H4 (cell line): ENCODE measurements at places on chromosomes 12 and 14.

DNA sequence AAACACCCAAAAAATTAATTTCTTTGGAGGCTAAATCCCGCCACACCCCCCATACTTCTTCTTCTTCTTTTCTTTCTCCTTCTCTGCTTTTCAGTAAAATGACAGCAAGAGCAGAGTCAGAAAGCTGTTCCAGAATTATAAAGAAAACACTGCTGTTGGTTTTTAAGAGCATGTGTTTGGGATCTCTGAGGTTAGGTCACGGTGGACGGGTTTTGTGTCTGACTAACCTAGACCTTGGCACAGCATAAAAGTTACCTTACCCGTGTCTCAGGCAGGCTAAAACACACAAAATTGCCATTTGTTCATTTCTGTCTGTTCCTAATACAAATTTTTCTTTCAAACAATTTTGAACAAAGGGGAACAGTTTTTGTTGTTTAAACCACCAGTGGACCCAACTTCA, 540.8 kb downstream of the NRXN3 start:
- DNase-seq = no peak

GRCh38 chr14:99055816-99056215, 216.2 kb downstream of the BCL11B start:
- DNase-seq = no peak

- DNase-seq = no peak
These were observed 138.3 kb downstream of the PLXNC1 start for GRCh38 chr12:94286583-94287244.

GRCh38 chr12:85559536-85559935, 276.7 kb downstream of the RASSF9 start:
- DNase-seq = no peak

GRCh38 chr12:28242496-28243309, 52.4 kb downstream of the CCDC91 start:
- DNase-seq = no peak

DNA sequence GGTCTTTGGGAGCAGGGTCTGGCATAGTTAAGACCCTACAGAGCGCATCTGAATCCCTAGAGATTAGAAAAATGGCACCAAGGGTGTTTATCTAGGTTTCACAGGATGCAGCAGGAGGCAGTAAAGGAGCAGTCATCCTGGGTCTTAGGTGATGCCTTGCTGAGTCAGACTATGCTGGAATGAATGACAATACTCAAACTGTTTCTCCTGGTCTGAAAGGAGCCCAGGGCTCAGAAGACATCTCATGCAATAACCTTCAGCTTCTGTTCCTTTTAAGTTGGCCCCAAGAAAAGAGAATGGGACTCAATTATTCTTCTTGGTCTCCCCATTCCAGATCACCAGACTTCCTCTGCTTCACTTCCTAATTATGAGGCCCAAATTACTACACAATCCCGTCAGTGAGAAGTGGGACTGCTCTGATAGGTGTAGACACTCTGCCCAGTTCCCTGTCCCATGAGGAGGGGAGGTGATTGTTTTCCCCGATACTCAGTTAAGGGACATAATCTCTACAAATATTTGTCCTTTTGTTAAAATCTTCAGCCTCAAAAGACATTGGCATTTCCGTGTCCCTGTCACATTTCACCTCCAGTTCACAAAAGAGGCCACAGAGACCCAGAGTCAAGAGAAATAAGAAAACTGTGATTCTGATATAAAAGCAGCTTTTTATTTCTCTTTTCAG, 14.8 kb upstream of the APOF start:
- no peak for DNase-seq

- no peak for DNase-seq
These were observed 132.6 kb downstream of the NTS start for GRCh38 chr12:86006727-86007126.

GRCh38 chr12:7872566-7873319, at the start of gene SLC2A14:
TSS of gene SLC2A14 (minus strand) at chr12:7872915. CDS start at chr12:7869880, 3,035 bp downstream.
- DNase-seq = no peak

GRCh38 chr12:25713264-25713663, 160.2 kb upstream of the LMNTD1 start:
- DNase-seq = no peak

DNA sequence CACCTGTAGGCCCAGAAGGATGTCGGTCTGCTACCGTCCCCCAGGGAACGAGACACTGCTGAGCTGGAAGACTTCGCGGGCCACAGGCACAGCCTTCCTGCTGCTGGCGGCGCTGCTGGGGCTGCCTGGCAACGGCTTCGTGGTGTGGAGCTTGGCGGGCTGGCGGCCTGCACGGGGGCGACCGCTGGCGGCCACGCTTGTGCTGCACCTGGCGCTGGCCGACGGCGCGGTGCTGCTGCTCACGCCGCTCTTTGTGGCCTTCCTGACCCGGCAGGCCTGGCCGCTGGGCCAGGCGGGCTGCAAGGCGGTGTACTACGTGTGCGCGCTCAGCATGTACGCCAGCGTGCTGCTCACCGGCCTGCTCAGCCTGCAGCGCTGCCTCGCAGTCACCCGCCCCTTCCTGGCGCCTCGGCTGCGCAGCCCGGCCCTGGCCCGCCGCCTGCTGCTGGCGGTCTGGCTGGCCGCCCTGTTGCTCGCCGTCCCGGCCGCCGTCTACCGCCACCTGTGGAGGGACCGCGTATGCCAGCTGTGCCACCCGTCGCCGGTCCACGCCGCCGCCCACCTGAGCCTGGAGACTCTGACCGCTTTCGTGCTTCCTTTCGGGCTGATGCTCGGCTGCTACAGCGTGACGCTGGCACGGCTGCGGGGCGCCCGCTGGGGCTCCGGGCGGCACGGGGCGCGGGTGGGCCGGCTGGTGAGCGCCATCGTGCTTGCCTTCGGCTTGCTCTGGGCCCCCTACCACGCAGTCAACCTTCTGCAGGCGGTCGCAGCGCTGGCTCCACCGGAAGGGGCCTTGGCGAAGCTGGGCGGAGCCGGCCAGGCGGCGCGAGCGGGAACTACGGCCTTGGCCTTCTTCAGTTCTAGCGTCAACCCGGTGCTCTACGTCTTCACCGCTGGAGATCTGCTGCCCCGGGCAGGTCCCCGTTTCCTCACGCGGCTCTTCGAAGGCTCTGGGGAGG, at the start of gene LTB4R:
Gene LTB4R, plus strand, starts transcription at position 857 of the 959 bp plus-strand sequence. CDS start 4,150 bp downstream, outside the sequence.
- DNase-seq = no peak

GRCh38 chr12:12909995-12910420, 18.6 kb downstream of the GPRC5A start:
- DNase-seq = no peak

GRCh38 chr12:112615196-112615595, 176.4 kb upstream of the RPH3A start:
- no peak for DNase-seq

GRCh38 chr14:74732387-74732786, 19.4 kb downstream of the FCF1 start:
- no peak for DNase-seq

DNA sequence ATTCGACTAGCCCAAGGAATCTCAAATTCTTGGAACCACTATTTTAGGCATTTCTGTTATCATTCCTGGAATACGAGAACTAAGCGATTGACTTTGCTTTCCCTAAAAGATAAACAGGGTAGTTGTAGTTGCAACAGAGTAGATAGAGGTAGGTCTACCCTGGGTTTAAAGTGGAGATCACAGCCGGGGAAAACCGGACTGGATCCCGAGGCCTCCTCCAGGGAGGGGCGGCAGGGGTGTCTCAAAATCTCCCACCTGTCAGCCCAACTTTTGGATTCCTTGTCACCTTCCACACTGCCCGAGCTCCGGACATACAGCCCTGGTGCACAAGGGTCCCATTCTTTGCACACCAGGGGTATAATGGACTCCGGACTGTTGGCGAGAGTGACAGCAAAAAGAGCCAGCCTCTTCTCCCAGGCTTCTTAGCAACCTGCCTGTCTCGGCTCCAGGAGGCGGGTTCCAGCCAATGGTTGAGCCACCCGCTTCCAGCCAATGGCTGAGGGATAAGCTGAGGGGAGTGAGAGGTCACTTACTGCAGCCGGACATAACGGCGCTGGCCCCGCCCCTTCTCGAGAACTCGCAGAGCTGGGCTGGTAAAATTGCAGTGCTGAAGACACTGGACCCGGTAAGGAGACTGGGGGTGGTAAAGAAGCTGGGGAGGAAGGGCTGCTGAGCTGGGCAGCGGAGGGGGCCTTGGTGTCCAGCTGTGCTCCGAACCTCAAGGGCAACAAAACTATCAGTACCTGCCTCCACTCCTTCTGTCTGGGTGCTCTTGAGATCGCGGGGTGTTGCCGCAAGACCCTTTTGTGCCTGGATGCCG, at the start of gene SUOX:
Gene SUOX, plus strand, starts transcription at position 562 of the 820 bp plus-strand sequence. CDS start 4,946 bp downstream, outside the sequence.
- peak; percentile 95 for DNase-seq

GRCh38 chr12:31872831-31873604, 86.2 kb upstream of the RESF1 start:
- no peak for DNase-seq

DNA sequence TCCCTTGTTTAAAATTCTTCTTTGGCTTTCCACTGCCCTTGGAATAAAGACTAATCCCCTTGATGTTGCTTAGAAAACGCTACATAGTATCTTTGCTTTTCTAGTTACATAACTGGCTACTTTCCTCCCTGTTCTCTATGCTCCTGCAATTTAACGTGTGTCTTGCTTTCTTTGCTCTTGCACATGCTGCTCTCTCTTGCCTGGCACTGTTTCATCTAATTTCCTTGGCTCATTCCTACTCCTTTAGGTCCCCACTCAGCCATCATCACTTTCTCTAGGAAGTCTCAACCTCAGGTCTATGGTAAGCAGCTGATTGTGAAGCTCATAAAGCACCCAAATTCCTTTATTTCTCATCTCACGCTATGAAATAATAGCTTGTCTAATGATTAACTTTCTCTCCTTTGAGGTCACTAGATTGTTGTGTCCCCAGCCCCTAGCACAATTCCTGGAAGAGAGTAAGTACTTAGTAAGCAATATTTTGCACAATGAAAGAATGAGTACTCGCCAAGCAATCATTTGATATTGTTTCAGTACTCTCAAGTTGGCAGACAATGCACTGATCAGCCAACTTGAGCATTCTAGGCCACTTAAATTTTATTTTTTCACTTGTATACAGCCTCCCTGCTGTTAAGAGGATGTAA, 3.3 kb downstream of the ALDH6A1 start:
- DNase-seq = no peak

DNA sequence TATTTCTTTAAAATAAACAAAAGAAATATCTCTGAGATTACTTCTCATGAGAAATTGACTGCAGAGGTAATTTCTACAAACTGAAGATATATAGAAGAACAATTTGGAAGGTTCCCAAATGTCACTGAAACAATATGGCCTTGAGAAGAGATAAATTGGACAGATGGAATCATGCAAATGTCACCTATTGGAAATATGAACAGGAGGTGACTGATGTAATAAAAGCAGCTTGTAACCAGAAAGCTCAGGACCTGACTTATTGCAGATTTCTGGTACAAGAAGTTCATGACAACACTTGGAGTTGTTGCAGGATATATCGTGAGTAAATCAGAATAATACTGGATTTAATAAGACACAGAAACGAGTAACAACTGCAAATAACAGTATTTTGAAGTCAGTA, 93.3 kb upstream of the TRHDE start:
- DNase-seq = no peak

- no peak for DNase-seq
These were observed 201.9 kb downstream of the PHETA1 start for GRCh38 chr12:111166779-111167540.

DNA sequence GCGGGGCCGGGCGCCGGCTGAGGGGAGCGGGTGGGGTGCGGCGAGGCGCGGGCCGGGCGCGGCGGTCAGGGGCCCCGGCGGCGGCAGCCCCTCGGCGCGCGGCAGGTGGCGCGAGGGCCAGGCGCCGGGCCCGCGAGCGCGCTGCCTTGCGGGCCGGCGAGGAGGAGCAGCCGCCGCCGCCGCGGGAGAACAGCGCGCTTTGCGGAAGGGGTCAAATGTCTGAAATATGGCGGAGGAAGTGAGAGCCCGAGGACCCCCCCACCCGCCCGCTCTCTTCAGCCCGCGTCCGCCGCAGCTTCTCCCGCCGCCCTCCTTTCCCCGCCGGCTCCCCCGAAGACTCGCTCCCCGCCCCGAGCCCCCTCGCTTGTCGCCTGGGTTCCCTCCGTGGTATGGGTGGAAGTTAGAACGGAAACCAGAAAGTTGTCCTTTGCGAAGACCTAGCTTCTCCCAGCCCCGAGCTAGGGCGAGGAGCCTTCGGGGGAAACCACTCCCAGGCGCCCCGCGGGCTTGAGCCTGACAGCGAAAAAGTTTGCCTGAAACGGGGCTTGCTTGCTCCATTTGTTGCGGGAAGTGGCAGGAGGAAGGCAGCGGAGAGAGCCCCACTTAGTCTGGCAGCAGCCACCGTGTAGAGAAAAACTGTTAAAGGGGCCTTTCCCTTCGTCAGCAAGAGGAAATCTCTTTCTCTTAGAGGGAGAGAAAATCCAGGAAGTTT, 551 bp downstream of the RAP1B start:
- peak; percentile 20 for DNase-seq

- no peak for DNase-seq
These were observed 530 bp upstream of the FOXN4 start for GRCh38 chr12:109309381-109310246.

GRCh38 chr14:60506985-60507829, 1.7 kb upstream of the SIX6 start:
- no peak for DNase-seq

DNA sequence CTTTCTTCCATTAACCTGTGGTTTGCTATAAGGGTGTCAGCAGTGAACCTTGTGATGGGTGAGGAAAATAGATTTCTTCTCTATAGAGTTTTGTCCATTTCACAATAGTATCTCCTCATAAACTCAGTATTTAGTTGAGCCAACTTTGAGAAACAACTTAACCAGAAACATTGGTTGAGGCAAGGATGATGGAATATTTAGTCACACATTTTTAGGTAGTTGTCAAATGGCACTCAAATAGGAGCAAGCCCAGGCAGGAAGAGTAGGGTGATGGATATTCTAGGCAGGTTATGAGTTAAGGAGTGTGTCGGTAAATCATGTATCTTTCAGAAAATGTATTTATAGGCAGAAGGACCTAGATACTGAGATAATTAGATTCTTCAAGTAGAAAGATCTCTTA, 1267.6 kb downstream of the SLC16A7 start:
- DNase-seq = no peak

- peak; percentile 65 for DNase-seq
These were observed 10.1 kb downstream of the KRT80 start for GRCh38 chr12:52181746-52182145.

GRCh38 chr14:24381363-24382063, 13.5 kb downstream of the NFATC4 start:
- DNase-seq = no peak

DNA sequence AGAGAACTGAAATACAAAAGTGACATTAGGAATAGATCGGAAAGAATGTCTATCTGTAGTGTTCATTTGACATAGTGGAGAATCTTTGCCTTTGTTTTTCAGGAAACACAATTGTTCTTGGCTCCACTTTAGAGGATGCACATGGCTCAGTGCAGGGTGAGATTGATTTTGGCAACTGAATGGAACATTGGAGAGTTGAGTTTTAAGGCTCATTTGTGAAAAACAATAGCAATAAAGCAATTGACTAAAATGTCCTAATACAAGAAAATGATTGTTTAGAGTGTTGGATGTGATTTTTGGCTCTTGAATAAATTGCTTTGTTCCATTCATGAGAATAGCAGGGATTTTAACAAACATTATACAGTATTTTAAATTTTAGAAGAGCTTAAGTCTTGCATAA, 116.4 kb downstream of the SLC38A1 start:
- DNase-seq = no peak

- DNase-seq = no peak
These were observed 46.2 kb downstream of the SLC38A1 start for GRCh38 chr12:46222636-46223035.

GRCh38 chr14:49461529-49462401, 124.4 kb downstream of the RPS29 start:
- peak; percentile 64 for DNase-seq

GRCh38 chr12:66963901-66964300, 285.0 kb upstream of the GRIP1 start:
- DNase-seq = no peak
